ENCODE measurements at places on chromosomes 1 and 21. TPM values are rescaled to one million over a fixed set of nuclear protein-coding genes. Genes with fewer than 3 reads are reported as not detected.

Gene ADAMTS5
- polyA plus RNA-seq, result 12.1 TPM

Gene PTGS2
- 1.3 TPM for polyA plus RNA-seq

Gene ZNF593OS
- polyA plus RNA-seq, result 1.5 TPM

Gene OR10Z1
- 0.13 TPM for polyA plus RNA-seq

Gene ANGPTL1
- 63.0 TPM for polyA plus RNA-seq

Gene EDN2
- polyA plus RNA-seq, result 0.25 TPM

Gene NDUFV3
- polyA plus RNA-seq, result 35.7 TPM

Gene CFHR2
- polyA plus RNA-seq, result not detected

Gene CYP4X1
- 3.7 TPM for polyA plus RNA-seq

Gene ARHGAP30
- polyA plus RNA-seq, result 2.4 TPM

Gene LRRC39
- polyA plus RNA-seq, result 227 TPM

Gene PTCH2
- 10.9 TPM for polyA plus RNA-seq

Gene ASCL5
- polyA plus RNA-seq, result 0.32 TPM

Gene CFHR5
- polyA plus RNA-seq, result not detected

Gene EPHA10
- not detected for polyA plus RNA-seq

Gene ADGRL4
- polyA plus RNA-seq, result 11.9 TPM

Gene OR2L2
- polyA plus RNA-seq, result 0.06 TPM

Gene PCP4
- 0.78 TPM for polyA plus RNA-seq

Gene DENND2C
- 10.1 TPM for polyA plus RNA-seq

Gene TP73
- polyA plus RNA-seq, result 1.0 TPM

Gene REN
- not detected for polyA plus RNA-seq

Gene NTMT2
- polyA plus RNA-seq, result 0.59 TPM

Gene PRKAA2
- 36.4 TPM for polyA plus RNA-seq

Gene CASZ1
- 59.0 TPM for polyA plus RNA-seq

Gene ACTL8
- polyA plus RNA-seq, result not detected

Gene MTARC2
- 14.9 TPM for polyA plus RNA-seq

Gene DDX59
- 17.6 TPM for polyA plus RNA-seq

Gene VWA5B1
- polyA plus RNA-seq, result 0.13 TPM

Gene C1orf53
- polyA plus RNA-seq, result 1.8 TPM

Gene GABRD
- polyA plus RNA-seq, result 1.0 TPM

Gene DNAJC6
- polyA plus RNA-seq, result 0.71 TPM

Gene CA6
- polyA plus RNA-seq, result not detected

Data from forelimb muscle (tissue), 1 donor.